Activated T-cell treated with anti-CD3 and anti-CD28 coated beads for 1 hour (primary cell): ENCODE measurements at places on chromosomes 13 and 19.

DNA sequence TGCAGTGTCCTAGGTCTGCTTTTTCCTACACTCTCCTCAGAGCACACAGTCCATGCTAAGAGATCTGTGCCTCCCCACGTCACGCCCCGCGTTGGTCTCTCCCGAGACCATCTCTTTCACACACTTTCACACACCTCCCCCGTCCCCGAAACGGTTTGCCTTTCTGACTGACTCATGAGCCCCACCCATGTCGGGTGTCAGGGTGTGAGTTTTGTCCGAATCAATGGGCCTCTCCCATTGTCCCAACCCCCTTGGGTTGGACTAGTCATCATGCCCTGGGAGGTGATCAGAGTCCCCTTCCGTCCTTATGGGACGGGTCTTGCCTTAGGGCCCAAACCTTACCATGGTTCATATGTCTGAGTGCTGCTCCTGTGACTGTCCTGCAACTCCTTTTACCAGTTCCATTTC, 214.0 kb upstream of the HTR2A start:
- DNase-seq = no peak

GRCh38 chr19:50818859-50819472, 4.6 kb downstream of the KLK1 start:
- DNase-seq = no peak

DNA sequence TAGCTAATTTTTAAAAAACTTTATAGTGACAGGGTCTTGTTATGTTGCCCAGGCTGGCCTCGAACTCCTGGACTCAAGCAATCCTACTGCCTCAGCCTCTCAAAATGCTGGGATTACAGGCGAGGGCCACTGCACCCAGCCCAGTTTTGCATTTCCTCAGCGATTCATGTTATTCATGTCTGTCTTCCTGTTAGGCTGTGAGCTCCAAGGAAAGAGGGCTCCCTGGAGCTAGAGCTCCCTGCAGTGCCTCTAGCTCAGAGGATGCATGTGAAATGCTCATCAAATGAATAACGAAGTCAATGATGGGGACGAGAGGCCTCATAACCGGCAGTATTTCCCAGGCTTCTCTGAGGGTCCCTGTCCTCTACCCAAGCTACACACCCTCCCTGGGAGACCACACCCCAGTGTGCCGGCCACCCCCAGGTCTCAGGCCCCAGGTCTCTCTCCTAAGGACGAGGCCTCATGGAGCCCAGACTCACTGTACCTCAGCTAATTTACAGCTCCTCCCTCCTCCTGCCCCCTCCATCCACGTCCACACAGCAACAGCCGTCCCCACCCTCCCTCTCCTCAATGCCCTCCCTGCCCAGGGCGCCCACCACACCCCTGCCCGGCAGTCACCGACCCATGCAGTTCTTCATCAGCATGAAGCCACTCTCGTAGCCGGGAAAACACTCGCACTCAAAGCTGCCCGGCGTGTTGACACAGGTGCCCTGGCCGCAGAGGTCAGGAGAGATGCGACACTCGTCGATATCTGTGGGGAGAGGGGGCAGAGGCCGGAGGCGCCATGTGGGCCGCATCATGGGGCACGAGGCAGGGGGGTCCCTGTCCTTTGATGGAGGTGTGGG, 28.5 kb downstream of the FBN3 start:
- no peak for DNase-seq

DNA sequence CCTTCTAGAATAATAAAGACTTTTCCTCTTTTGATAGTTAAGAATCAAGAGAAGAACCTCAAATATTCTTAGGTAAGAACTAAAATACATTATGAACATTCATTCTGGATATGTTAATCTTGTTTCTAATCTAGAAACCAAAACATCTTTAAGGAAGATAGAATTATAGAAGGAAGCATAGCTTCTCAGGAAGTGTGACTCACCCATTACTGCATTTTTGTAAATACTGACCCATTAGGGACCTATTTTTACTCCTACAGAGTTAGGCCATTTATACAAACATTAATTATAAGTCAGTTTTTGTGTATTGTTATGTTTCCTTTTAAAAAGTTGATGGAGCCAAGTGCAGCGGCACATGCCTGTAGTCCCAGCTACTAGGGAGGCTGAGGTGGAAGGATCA, 147.1 kb downstream of the NUFIP1 start:
- DNase-seq = no peak

- DNase-seq = no peak
Observed at GRCh38 chr13:30874111-30874510, 32.0 kb upstream of the MEDAG start.

DNA sequence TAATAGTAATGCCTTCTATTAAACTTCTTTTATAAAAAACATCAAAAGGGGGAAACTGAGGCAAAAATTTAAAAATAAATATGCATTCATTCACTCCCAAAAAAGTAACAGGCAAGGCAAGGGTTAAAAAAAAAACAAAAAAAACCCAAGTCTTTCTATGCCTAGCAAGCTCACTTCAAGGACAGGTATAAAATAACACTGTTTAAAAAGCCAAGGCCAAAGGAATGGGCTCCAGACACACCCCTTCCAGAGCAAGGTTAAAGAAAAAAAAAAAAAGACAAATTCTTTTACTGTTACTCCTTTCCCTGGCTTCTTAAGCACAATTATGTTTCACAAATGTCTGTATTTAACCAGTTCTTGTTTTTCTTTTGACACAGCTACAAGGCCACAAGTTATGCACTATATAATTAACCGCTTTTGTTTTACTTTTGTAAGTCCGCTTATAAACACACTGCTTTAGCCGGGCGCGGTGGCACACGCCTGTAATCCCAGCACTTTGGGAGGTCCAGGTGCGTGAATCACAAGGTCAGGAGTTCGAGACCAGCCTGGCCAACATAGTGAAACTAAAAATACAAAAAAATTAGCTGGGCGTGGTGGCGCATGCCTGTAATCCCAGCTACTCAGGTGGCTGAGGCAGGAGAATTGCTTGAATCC, 3.6 kb downstream of the SIGLEC11 start:
- no peak for DNase-seq

DNA sequence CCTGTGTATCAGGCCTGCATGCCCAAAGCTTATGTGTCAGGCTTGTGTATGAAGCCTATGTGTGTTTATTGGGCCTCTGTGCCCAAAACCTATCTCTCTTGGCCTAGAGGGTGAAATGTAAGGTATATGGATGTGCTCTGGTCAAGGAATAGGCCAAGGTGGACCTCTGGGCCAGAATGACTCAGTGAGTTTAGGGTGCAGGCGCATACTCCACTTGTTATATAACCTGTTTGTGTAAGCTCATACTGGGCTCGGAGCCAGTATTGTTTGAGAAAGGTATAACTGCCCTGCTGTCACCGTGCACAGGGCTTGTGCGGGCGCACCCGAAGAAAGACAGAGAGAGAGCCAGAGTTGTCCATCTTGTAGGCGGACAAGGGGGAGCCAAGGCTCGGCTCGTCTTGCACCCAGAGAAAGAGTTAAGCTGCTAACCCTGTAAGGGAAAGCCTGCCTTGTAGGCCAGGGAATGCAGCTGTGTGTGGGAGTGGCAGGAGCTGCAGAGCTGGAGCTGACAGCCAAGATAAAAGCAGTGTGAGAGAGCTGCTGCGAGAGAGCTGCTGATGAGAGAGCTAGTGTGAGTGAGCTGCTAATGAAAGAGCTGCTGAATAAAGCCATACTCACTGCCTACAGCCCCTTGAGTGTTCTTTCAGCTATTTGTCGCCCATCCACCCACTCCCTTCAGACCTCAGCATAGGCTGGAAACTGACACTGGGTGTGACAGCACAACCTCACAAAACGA, 43.4 kb upstream of the N4BP2L1 start:
- DNase-seq = no peak

- DNase-seq = no peak
Observed at GRCh38 chr13:114309806-114310410, 4.4 kb upstream of the CHAMP1 start.

DNA sequence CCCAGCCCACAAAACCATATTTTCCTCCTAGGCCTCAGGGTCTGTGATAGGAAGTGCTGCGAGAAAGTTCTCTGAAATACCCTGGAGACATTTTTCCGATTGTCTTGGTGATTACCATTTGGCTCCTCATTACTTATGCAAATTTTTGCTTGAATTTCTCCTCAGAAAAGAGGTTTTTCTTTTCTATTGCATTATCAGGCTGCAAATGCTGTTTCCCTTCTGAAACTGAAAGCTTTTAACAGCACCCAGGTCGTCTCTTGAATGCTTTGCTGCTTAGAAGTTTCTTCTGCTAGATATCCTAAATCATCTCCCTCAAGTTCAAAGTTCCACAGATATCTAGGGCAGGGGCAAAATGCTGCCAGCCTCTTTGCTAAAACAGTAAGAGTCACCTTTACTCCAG, 434.2 kb downstream of the PCDH20 start:
- no peak for DNase-seq

- no peak for DNase-seq
Observed at GRCh38 chr13:39515224-39515714, 87.7 kb downstream of the LHFPL6 start.
